Right lung (tissue), 10 donors: ENCODE measurements at places on chromosomes 6 and 20. TPM values are rescaled to one million over a fixed set of nuclear protein-coding genes. Genes with fewer than 3 reads are reported as not detected.

DNA sequence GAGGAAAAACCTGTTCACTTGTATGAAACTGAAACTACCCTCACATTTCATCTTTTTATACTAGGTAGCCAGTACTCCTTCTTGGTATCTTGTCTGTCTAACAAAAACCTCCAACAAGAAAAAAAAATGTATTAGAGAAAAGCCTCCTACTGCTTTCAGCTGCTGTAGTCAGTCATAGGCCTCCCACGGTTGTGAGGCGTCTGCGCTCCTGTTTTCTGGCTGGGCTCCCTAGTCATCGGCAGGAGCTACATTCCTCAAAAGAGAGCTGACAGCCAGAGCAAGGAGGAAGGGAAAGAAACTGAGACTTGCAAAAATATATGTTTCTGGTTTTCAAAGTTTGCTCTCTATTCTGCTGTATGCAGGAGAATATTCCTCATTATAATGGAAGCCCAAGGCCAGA is 517.0 kb downstream of the LMBRD1 start:
- DNase-seq, result no peak

DNA sequence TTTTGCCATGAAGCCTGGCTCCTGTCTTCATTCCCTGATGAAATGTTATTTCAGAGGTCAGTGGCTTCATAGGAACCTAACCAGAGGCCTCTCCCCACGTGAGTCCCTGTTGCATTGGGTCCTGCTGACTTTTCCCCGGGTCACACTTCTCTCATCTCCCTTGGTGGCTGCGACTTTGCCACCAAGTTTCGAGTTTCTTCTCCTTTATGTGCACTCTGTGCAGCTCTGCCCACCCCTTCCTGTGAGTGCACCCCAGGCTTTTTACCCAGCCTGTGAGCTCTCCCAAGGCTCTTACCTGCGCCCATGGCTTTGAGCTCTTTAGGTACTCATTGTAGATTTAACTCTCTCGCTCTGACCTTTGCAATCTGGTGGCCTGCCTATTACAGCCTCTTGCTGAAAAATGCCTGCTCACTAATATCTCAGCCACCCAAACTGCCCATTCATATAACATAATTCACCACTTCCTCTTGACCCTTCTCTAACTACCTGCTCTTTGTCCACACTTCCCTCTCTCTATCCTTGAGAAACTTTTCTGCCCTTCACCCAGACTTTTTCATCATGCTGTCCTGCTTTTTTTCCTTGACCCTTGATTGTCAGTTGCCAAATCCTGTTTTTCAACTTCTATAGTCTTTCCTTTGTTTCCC is 105.9 kb downstream of the SASH1 start:
- no peak for DNase-seq

GRCh38 chr6:136244061-136244616 is 6.0 kb downstream of the MTFR2 start:
- DNase-seq, result no peak

DNA sequence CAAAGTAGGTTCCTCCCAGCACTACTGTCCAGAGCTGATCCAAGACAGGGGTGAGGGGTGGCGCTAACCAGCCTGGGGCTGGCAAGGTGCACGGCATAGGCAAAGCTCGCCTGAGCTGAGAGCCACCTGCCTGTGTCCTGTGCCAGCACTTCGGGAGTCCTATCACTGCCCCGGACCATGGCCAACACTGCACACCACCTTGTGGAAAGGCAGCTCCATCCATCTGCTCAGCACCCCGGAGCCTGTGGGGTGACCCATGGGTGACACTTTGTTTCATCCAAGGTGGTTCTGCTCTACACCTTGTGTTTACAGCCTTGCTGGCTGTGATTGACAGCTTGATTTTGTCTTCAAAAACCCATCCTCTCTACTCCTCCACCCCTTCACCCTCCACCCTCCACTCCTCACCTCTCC is 32.9 kb upstream of the GATA5 start:
- DNase-seq, result no peak

DNA sequence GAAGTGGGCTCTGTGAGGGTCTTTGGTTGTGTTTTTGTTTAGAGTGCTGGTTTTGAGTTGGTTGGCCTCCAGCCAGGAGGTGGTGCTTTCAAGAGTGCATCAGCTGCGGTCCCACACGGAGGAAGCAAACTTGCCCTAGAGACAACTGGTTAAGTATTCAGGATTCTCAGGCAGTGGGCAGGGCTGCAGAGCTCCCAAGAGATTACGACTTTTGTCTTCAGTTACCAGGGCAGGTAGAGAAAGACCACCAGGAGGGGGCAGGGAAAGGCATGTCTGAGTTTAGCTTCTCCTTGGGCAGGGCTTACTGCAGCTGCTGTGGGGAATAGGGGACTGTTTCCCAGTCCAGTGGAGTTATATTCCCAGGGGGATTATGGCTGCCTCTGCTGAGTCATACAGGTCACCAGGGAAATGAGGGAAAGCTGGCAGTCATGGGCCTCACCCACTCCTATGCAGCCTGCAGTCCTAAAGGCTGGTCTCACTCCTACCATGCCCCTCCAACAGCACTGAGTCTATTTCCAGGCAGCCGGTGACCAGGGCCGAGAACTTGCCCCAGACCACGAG is 64.3 kb downstream of the TTI1 start:
- no peak for DNase-seq

DNA sequence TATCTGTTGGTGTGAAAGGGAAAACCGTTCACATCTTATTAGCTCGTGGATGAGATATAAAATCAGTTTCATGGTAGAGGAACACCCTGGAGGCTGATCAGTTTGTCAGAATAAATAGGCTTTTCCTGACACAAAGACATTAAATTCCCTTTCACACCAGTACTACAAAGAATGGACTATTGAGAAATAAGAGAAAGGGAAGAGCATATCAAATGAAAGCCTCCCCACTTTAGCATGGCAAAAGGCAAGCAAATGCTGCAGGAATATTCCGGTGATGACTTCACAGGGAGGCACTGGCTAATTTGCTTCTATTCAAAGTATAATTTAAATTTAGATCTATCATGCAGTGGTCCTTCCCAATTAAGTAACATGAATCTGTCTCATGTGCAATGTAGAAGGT is 115.9 kb upstream of the AGPAT4 start:
- no peak for DNase-seq

- DNase-seq, result no peak
Measured at GRCh38 chr20:54205450-54205849, 2.4 kb upstream of the PFDN4 start.

GRCh38 chr6:56050530-56051201 is 175.3 kb upstream of the BMP5 start:
- DNase-seq, result no peak

GRCh38 chr6:128508588-128509296 is 11.7 kb downstream of the PTPRK start:
- no peak for DNase-seq

GRCh38 chr20:6576726-6577125 is 190.8 kb upstream of the BMP2 start:
- DNase-seq, result no peak

DNA sequence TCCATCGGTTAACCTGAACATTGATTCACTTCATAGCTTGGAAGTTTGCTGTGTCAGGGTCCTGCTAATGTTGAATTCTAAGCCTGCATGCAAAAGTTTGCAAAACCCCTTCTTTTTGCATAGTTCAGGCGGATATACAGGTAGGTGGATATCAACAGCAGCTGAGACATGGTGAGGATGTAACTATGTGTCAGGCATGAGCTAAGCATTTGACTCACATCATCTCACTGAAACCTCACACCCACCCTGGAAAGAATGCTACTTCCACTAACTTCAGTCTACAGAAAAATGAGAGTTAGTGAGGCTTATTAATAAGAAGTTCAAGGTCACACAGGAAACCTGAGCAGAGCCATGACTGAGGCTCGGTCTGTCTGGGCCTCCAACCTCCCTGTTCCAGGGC is 276.9 kb downstream of the BMP7 start:
- DNase-seq, result no peak

GRCh38 chr20:23974966-23975365 is 13.6 kb downstream of the GGTLC1 start:
- no peak for DNase-seq

DNA sequence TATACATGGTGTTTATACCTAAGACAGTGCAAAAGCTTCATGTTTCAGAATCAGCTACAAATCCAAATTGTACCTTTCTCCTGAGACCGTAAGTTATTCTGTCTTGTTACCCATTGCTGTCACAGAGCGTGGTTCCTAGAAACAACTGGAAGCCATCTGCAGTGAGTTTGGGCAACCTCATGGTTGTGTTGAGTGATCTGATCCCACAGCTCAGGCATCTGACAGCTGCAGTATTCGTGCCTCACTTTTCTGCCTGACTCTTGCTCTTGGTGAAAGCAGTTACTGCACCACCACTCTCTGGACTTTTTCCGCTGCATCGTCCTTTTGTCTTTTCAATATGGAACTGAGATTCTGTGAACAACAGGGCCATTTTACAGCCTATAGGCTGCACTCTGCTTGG is 752.6 kb downstream of the MAFB start:
- DNase-seq, result no peak

DNA sequence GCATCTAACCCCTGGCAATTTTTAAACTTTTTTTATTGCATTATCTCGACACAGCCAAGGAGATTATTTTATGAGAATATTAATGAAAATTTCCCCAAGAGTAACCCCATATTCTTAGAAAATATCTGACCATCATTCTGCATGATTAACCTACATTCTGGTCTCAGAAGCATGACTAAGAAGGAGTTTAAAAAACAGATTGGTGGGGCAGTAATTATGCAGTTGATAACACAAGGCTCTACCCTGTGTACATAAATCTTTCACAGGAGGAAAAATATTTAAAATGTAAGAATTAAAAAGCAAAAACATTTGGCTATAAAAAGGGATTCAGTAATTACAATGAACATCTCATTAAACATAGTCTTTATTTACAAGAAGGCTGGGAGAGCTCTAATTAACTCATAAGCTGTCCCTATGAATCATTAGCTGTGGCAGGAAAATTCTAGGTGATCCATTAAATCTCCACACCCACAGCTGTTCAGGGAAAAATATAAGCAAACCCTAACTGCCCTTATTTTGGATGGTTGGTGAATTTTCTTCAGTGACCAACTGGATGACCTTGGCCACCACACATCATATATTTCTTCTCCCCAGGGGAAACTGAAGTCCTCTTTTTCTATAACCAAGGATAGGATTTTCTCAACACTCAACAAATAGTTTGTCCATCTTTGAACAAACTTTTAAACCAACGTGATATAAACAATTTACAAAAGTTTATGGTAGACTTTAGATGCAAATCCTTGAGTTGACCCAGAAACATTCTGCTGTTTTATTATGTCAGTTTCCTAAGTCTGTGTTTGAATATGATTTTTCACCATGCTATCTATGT is 59.5 kb downstream of the PDE7B start:
- no peak for DNase-seq

DNA sequence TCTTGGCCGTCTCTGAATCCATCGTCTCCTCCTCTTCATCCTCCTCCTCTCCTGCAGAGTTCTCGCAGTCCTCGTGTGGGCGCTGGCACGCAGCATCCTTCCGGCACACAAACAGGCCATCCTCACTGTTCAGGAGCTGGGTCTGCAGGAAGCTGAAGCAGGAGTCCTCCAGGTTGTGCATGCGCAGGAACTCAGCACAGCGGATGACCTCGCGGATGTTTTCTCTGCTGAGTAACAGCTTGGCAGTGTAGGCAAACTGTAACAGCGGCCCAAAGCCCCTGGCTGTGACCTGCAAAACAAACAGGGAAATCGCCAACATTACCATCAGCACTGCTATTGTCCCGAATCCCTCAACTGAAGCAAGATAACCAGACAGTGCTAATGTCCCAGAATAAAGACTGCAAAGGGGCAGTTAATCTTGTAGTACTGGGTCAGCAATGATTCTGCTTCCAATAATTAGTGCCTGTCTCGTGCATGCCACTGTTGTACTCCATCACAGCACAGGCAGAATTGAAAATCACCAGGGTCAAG is 57.4 kb downstream of the GJA10 start:
- DNase-seq, result no peak

GRCh38 chr6:4021854-4022695 is 56.9 kb downstream of the FAM217A start:
- DNase-seq, result peak; percentile 28

DNA sequence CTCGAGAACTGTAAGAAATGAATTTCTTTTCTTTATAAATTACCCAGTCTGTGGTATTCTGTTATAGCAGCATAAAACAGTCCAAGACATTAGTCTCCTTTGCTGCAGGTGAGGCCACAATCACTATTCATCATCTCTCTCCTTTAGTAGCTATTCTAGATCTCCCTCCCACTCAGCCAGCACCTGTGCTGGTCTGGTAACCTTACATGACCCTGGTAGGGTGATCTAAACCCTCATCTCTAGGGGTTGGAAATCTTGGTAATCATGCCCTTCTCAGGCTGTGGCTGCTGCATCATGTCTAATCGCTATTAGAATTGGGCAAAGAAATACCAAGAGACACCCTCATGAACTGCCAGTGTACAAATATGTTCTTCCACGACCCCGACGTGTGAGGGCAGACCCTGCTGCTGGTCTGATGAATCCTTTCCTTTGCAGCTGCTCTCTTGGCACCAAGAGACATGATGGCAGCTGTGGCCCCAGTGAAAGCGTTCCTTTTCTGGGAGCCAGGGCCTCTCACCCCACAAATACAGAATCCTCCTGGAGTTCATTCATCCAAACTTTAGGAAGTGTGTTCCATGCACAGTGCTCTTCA is 23.0 kb upstream of the IGF2R start:
- DNase-seq, result no peak

DNA sequence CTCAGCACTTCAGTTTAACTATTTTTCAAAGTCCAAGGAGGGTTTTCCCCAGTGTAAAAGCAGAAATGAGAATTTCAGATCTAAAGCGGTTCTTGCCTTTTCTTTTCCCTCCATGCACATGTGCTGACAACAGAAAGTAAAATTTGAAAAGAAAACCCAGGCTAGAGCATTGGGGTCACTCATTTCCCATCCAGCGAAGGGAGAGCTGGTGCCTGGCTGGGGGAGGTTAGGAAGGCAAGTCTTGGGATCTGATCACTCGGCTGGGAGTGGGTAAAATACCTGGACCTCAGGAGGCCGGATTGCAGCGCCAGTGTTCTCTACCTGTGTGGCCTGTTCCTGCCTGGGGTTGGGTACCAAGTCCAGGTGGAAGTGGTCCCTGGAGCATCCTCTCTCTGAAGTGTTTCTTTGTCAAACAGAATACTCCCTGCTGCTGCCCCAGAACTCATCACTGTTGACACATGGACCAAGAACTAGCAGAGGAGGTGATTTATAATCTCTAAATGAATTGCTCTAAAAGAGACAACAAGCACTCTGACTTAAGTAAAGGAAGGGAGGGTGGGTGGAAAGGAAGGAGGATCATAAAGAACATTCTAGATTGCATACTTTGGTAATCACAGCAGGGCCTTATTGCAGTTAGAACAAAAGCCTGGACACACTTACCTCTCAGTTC is 136.0 kb downstream of the MTHFD1L start:
- no peak for DNase-seq

DNA sequence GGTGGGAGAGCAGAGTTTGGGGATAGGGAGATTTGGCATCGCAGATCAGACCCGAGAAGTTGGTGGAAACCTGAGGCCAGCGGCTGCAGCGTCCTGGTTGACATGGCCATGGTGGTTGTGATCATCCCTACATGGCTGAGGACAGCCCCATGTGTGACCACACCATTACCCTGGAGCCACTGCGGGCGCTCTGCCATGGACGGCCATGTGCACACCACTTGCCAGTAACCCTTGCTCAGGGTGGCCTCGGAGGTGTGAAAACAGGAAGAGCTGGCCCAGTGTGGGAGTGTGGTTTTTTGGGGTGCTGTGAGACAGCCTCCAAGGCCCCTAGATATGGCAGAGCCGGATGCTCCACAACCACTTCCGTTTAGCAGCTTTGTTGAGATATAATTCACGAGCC is 64.4 kb downstream of the TMEM242 start:
- no peak for DNase-seq

The LINC00237 gene
- polyA plus RNA-seq, result not detected

The BMP6 gene
- polyA plus RNA-seq, result 3.8 TPM

The ADGRG6 gene
- polyA plus RNA-seq, result 142 TPM

The TSBP1 gene
- 0.37 TPM for polyA plus RNA-seq

The GPSM3 gene
- 20.8 TPM for polyA plus RNA-seq

The SNAI1 gene
- 7.7 TPM for polyA plus RNA-seq

The SLC12A5 gene
- polyA plus RNA-seq, result 1.8 TPM
